Ascending aorta (tissue), 2 donors: ENCODE measurements at places on chromosomes 16 and 17.

GRCh38 chr16:77558786-77559185 is 124.0 kb upstream of the ADAMTS18 start:
- DNase-seq: no peak
- no peaks in the 10 kb centered on the region for H3K36me3 ChIP-seq
- H3K4me1 ChIP-seq: no peaks in the 10 kb centered on the region
- no peak overlapping the region for H3K27ac ChIP-seq
- H3K4me3 ChIP-seq: no peak overlapping the region

DNA sequence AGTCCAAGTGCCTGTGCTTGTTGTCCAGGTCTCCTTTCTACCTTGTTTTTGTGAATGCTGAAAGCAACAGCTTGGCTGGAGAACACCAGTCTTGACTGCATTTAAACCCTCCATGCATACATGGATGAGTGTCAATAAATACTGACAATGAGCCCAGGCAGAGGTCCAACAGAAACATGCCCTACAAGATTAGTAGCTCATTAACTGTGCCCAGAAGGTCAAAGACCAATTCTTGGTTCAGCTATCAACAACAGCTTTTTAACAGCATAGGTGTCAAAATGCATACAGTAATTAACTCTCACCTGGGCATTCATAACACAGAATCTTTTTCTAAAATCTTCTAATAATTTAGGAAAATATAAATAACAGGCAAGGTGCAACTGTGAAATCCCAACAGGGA is 63.2 kb downstream of the N4BP1 start:
- no peak overlapping the region for H3K27ac ChIP-seq
- no peaks in the 10 kb centered on the region for H3K27me3 ChIP-seq
- no peak overlapping the region for H3K4me3 ChIP-seq
- DNase-seq: no peak
- H3K4me1 ChIP-seq: no peaks in the 10 kb centered on the region

DNA sequence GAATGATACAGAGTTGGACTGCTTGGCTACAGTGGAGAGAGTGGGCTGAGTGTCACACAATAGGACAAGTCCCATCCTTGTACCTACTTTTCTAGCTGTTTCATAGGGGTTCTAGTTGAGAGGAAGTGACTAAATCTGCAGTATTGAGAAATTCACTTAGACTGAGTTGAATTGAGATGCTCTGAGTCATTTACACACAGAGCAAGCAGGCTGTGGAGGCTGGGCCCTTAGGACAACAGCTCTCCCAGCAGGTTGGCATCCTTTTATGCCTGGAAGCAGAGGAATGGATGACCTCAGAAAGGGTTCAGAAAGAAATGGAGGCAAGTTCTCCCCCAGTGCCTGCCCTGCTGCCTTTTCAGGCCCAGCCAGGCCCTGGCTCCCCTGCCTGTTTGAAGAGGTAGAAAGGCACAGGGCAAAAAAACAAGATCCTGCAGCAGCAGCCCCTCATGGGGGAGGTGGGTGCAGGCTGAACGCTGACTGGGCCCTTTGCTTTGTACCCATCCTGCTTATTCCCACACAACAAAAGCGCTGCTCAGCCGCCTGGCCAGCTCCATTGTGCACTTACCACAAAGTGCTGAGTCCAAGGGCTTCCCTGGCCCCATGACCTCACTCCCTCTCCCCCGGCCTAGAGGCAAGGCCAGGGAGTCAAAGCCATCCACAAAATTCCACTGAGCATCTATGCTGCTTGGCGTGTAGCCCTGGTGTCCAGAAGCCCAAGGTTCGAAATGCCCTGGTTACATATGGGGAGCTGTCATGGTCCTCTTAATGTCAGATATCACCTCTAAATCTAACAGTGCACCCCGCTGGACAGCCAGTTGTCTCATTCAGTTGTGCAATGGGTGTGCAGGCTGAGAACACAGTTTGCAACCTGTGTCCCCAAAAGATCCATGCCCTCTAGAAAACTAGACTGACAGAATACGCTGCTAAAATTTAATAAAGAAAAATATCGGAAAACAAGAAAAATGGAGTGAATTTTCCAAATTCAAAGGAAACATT is 5.4 kb upstream of the CRYBA1 start:
- DNase-seq: peak; percentile 68
- no peaks in the 10 kb centered on the region for H3K36me3 ChIP-seq
- H3K27ac ChIP-seq: peak overlapping the region; percentile 86

GRCh38 chr16:17101646-17102045 is 369.1 kb downstream of the XYLT1 start:
- H3K4me1 ChIP-seq: no peaks in the 10 kb centered on the region
- H3K36me3 ChIP-seq: no peaks in the 10 kb centered on the region
- no peaks in the 10 kb centered on the region for H3K27me3 ChIP-seq
- no peak overlapping the region for H3K27ac ChIP-seq
- no peak overlapping the region for H3K4me3 ChIP-seq

DNA sequence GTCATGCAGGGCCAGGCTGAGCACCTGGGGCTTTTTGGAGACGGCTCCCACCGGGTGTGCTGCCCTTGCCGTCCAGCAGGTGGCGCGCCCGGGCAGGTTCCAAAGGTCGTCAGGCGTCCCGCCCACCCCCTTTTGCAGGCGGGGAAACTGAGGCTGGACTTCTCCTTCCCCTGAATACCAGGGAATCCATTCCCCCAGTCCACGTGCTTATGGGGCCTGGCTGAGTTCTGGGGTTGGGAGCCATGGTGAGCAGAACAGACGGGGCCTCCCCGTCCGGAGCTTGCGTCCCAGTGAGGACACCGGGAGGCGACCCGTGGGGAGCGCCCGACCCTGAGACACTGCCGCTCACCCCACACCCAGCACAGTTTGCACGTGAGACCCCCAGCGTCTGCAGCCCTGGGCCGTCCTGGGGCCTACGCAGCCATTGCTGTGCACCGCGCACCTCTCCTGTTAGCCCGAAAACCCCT is 51.8 kb upstream of the JPH3 start:
- no peaks in the 10 kb centered on the region for H3K4me1 ChIP-seq
- H3K27ac ChIP-seq: no peak overlapping the region
- no peak for DNase-seq
- H3K27me3 ChIP-seq: no peaks in the 10 kb centered on the region

DNA sequence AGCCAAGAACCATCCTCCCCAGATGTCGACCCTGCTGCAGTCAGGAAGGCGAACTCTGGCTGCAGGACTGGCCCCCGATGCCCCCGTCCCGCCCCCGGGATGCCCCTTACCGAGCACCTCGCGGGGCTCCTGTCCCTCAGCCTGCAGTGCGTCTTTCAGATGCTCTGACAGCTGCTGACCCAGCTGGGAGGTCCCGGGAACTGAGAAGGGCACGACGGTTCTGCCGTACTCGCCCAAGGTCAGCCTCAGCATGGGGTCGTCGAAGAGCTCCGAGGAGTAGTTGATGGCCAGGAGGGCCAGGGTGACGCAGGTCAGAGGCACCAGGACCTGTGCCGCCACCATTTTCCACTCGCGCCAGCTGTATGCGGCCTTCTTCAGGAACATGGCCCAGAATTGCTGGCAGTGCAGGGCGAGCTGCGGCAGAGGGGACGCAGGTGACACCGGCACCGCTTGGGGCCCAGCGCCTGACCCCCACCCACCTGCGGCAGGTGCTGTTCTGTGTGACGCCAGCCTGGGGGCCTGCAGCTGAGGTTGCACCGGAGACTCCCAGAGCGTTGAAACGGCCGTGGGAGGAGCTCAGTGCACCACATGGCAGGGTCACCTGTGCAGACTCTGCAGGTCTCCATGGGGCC is 20.1 kb upstream of the RNPS1 start:
- H3K4me1 ChIP-seq: no peaks in the 10 kb centered on the region
- no peaks in the 10 kb centered on the region for H3K27me3 ChIP-seq
- no peak overlapping the region for H3K27ac ChIP-seq
- no peak for DNase-seq

- DNase-seq: peak; percentile 52
- H3K4me1 ChIP-seq: no peaks in the 10 kb centered on the region
- no peaks in the 10 kb centered on the region for H3K36me3 ChIP-seq
- H3K27ac ChIP-seq: no peak overlapping the region
- no peaks in the 10 kb centered on the region for H3K27me3 ChIP-seq
Measured at GRCh38 chr17:282912-283882, 69.4 kb downstream of the RPH3AL start.

GRCh38 chr17:77891602-77892001 is 66.9 kb upstream of the TNRC6C start:
- H3K27me3 ChIP-seq: no peaks in the 10 kb centered on the region
- H3K36me3 ChIP-seq: no peaks in the 10 kb centered on the region
- H3K4me1 ChIP-seq: peaks cover 6% of the 10 kb centered on the region
- no peak overlapping the region for H3K27ac ChIP-seq
- H3K4me3 ChIP-seq: no peak overlapping the region

- H3K4me3 ChIP-seq: no peak overlapping the region
- no peak overlapping the region for H3K27ac ChIP-seq
- H3K27me3 ChIP-seq: no peaks in the 10 kb centered on the region
- no peaks in the 10 kb centered on the region for H3K36me3 ChIP-seq
Measured at GRCh38 chr17:19630035-19630434, 18.5 kb upstream of the ALDH3A2 start.

- H3K27me3 ChIP-seq: no peaks in the 10 kb centered on the region
- H3K4me1 ChIP-seq: peaks cover 54% of the 10 kb centered on the region
- H3K4me3 ChIP-seq: peak overlapping the region; percentile 91
- DNase-seq: no peak
- H3K36me3 ChIP-seq: no peaks in the 10 kb centered on the region
- H3K27ac ChIP-seq: peak overlapping the region; percentile 91
Measured at GRCh38 chr17:81401723-81402529, 6.7 kb downstream of the BAHCC1 start.

- H3K4me3 ChIP-seq: peak within 1 kb of the TSS; percentile 52
- H3K4me1 ChIP-seq: peaks cover 16% of the 10 kb centered on the region
- H3K27ac ChIP-seq: no peak within 1 kb of the TSS
- DNase-seq: peak; percentile 67
Measured at GRCh38 chr17:41734139-41734948, at the start of gene HAP1. HAP1 (minus strand) TSS chr17:41734643; CDS start chr17:41734634, 9 bp downstream.
